Naive B cell (primary cell): ENCODE measurements at places on chromosomes 7 and 10.
A peak's percentile ranks its signal among the peaks of the same experiment; 100 is the strongest.

GRCh38 chr7:69823151-69823744 is 225.0 kb downstream of the AUTS2 start:
- no peak for DNase-seq

DNA sequence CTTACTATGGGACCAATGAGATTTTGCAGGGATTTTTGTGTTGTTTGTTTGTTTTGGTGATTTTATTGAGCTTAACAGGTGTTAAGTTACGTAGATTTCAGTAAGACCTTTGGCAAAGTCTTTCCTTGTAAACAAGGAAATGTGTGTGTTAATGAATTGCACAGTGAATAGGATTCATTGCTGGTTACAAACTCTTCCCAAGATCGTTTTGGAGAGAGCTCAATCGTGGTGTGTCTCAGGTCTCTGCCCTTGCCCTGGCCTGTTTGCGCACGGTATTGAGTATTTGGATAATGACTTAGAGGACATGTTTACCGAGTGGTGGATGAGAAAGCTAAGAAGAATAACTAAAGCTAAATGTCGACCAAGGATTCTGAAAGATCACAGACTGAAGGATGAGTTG is 41.9 kb downstream of the PRPF18 start:
- no peak for DNase-seq

DNA sequence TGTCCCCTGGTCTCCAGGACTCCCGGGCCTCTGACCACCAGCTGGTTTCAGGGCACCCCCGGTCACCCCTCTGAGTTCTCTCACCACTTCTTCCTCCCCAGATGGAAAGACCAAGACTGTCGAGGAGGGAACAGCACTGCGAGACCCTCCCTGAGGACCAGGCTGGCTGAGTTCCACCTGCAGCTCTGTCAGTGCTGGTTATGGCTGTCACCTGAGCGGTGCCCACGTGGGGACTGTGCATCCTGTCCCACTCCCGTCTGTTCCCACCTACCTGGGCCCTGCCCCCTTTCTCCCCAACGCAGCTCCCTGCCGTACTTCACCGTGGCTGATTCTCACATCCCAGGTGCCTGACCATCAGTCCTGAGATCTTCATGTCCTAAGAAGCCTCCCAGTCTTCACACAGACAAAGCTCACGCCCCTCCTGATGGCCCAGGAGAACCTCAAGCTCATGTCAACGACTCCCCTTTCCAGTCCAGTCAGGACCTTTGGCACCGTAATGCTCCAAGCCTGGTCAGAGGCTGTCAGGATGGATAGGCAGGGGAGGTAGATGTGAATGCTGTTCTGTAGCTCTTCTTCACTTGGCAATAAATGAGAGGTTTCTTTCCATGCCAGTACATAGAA is 159.7 kb downstream of the USP6NL start:
- DNase-seq: no peak

DNA sequence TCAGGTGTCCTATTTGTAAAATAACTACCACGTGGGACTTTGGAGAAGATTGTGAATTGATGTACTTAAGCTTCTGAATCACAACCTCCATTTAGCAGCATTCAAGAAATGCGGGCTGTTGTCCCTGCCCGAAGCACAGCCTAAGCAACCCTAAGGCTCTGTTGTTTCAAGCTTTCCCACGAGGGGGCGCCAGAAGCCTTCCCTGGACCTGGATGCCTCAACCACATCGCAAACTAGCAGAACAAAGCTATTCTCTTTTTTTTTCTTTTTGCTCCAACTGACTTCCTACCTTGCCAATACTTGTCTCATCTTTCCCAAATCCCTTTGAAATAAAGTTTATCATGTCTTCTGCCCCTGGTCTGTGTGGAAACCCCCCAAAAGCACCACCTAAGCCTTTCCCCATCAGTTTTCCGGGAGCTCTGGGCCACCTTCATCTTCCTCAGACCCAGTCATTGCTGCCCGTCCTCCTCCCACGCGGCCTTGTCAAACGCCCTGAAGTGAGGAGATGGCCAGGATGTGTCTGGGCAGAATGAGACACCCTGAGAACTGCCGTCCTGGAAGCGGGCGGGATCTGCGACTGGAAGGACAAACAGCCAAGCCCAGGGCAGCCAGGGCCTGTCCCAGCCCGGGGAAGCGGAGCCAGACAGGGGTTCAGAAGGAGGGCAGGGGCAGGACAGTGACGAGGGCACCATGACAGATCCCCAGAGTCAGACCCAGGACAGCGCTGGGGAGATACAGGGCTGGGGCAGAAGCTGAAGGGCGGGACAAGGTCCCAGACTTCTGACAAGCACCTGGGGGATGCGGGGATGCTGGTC is 112.7 kb downstream of the SLIT1 start:
- peak; percentile 65 for DNase-seq
